Activated CD4-positive, alpha-beta memory T cell treated with anti-CD3 and anti-CD28 coated beads, Interleukin-2, amount 10 ng/mL, durations not matched to agents 7 days and 5 days (primary cell): ENCODE measurements at places on chromosomes 4 and X. TPM values are rescaled to one million over a fixed set of nuclear protein-coding genes. Genes with fewer than 3 reads are reported as not detected.

H2BW2 gene
- not detected for total RNA-seq

TMEM150C gene
- not detected for total RNA-seq

GRCh38 chrX:119648421-119648775 lies 42.2 kb upstream of the NKRF start:
- peaks cover 43% of the 10 kb centered on the region for H3K36me3 ChIP-seq
- H3K4me3 ChIP-seq = no peak overlapping the region
- H3K27me3 ChIP-seq = no peaks in the 10 kb centered on the region
- H3K27ac ChIP-seq = peak overlapping the region; percentile 89

- peaks cover 14% of the 10 kb centered on the region for H3K4me1 ChIP-seq
- H3K27ac ChIP-seq = no peak overlapping the region
- no peak for DNase-seq
- H3K4me3 ChIP-seq = no peak overlapping the region
- no peaks in the 10 kb centered on the region for H3K27me3 ChIP-seq
Measured at GRCh38 chrX:31092476-31092875, 20.6 kb upstream of the FTHL17 start.

DNA sequence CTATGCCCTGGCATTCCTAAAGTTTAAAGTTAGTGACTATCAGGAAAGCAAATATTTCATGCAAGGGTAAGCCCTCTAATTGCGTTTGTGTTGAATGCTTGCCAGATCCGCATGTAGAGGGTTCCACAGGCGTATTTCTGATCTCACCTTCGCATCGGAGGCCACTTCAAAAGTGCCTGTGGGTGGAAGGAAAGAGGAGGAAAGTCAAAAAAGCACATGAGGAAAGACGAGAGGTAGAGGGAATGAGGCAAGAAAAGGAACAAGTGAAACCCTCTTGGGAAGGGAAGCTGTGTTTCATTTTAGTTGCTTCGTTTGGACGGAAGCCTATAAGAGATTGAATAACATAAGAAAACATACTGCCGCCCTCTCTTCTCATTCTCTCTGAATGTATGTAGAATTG lies 628.8 kb downstream of the SPRY1 start:
- DNase-seq = no peak
- H3K27me3 ChIP-seq = no peaks in the 10 kb centered on the region
- H3K4me3 ChIP-seq = no peak overlapping the region
- no peaks in the 10 kb centered on the region for H3K36me3 ChIP-seq
- no peaks in the 10 kb centered on the region for H3K4me1 ChIP-seq
- H3K27ac ChIP-seq = no peak overlapping the region
